ENCODE measurements at places on chromosomes 5 and 9. TPM values are rescaled to one million over a fixed set of nuclear protein-coding genes. Genes with fewer than 3 reads are reported as not detected.

GRCh38 chr9:137138058-137138721 is 764 bp upstream of the GRIN1 start:
- no peaks in the 10 kb centered on the region for H3K36me3 ChIP-seq
- H3K27me3 ChIP-seq, result no peaks in the 10 kb centered on the region
- no peak overlapping the region for H3K4me3 ChIP-seq
- H3K4me1 ChIP-seq, result no peaks in the 10 kb centered on the region

- DNase-seq, result no peak
- H3K4me3 ChIP-seq, result no peak overlapping the region
- H3K4me1 ChIP-seq, result no peaks in the 10 kb centered on the region
- H3K27ac ChIP-seq, result no peak overlapping the region
- no peaks in the 10 kb centered on the region for H3K27me3 ChIP-seq
- no peaks in the 10 kb centered on the region for H3K36me3 ChIP-seq
These were observed 7.9 kb downstream of the KCNIP1 start for GRCh38 chr5:170511551-170512258.

NUTM2G gene
- total RNA-seq, result not detected

DNA sequence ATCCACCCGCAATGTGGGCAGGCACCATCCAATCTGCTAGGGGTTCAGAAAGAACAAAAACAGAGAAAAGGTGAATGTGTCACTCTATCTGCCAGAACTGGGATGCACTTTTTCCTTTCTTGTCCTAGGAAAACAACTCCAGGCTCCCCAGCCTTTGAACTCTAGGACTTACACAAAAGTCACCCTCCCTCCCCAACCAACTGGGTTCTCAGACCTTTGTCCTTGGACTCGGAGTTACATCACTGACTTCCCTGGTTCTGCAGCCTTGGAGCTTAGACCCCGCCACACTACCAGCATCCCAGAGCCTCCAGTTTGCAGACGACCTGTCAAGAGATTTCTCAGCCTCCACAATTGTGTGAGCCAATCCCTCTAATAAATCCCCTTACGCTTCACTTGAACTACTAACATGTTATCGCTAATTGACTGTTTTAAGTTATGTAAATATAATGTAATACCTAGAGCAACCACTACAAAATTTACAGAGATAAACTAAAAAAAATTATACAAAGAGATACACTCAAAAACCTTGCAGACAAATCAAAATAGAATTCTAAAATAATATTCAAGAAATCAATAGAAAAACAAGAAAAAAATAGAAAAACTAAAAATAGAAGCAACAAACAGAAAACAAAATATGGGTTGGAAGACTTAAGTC is 5.3 kb upstream of the UBLCP1 start:
- H3K27ac ChIP-seq, result no peak overlapping the region
- no peaks in the 10 kb centered on the region for H3K27me3 ChIP-seq
- H3K36me3 ChIP-seq, result no peaks in the 10 kb centered on the region
- H3K4me1 ChIP-seq, result no peaks in the 10 kb centered on the region

DNA sequence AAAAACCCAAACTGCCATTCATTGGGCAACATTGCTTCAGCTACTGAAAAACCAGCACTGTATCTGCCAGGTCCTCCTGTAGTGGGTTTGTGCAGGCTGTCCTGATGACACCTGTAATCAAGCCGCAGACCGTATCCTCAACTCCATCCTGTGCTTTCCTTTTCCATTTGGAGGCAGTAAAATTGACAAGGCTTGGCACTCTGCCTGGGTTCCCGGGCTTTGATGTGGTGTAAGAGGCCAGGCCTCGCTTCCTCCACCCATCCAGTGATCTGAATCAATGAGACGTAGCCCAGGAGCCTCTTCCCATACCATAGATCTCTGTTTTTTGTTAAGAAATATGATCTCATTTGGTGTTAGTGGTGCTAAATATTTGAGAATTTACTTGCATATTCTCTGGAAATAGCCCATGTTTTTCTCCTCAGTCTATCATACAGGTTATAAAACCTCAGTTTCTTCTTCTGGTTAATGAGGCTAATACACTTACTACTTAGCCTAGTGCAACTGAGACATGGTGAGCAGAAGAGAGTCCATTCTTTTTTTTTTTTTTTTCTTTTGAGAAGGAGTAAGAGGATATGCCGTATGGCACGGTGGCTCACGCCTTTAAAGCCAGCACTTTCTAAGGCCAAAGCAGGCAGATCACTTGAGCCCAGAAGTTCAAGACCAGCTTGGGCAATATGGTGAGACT is 34.8 kb downstream of the LSM11 start:
- H3K4me3 ChIP-seq, result no peak overlapping the region
- H3K36me3 ChIP-seq, result no peaks in the 10 kb centered on the region
- no peaks in the 10 kb centered on the region for H3K4me1 ChIP-seq
- no peak overlapping the region for H3K27ac ChIP-seq

- no peaks in the 10 kb centered on the region for H3K4me1 ChIP-seq
- no peaks in the 10 kb centered on the region for H3K27me3 ChIP-seq
- H3K36me3 ChIP-seq, result no peaks in the 10 kb centered on the region
These were observed at the start of gene PCDHGA3 for GRCh38 chr5:141343242-141343952. PCDHGA3 (plus strand) TSS chr5:141343829; CDS start chr5:141344034, 205 bp downstream.

- H3K36me3 ChIP-seq, result no peaks in the 10 kb centered on the region
- no peak overlapping the region for H3K4me3 ChIP-seq
- no peak overlapping the region for H3K27ac ChIP-seq
- DNase-seq, result no peak
These were observed 415.8 kb downstream of the SPATA31D1 start for GRCh38 chr9:82404196-82404870.

PCDHB15 gene
- 2.4 TPM for total RNA-seq

DNA sequence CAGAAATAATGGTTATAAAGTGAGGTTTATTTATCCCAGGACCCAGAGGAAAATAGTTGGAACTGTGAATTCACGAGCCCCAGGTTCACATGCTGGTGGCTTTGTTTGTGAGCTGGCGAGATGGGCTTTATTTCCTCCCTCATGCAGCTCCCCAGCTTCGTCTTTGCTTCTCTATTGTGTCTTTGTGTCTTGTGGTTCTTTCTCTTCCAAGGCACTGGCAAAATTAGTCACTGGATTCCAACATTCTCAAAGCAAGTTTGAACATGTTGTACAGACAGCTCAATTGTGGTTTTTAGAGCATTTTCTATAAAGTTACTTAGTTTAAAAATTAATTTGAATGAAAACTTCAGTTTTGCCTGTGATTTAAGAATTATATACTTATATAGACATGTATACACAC is 7.2 kb downstream of the NDUFS6 start:
- no peak overlapping the region for H3K4me3 ChIP-seq
- H3K27me3 ChIP-seq, result no peaks in the 10 kb centered on the region
- H3K4me1 ChIP-seq, result no peaks in the 10 kb centered on the region
- no peak overlapping the region for H3K27ac ChIP-seq

DNA sequence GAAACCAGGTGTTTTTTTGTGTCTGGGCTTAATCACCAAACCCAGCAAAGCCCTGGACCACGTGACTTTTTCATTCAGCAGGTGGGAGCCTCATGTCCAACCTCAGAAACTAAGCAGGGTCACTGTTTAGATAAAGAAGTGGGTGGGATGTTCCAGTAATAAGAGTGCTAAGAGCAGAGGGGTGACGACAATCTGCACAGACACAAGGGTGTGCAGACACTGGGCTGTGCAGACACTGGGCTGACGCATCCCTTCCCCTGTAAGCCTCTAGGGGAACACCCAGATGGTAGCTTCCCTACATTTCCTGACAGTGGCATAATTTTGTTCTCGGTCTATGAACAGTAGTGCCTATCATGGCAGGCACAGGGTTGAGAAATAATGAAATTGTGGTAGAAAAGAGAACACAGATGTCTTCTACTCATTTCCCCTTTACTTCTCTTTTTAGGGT is 85.1 kb downstream of the SAXO1 start:
- no peak for DNase-seq
- no peak overlapping the region for H3K27ac ChIP-seq
- H3K36me3 ChIP-seq, result no peaks in the 10 kb centered on the region

- no peaks in the 10 kb centered on the region for H3K36me3 ChIP-seq
- DNase-seq, result no peak
- H3K4me1 ChIP-seq, result no peaks in the 10 kb centered on the region
- H3K27ac ChIP-seq, result no peak overlapping the region
These were observed 527.3 kb downstream of the MTRR start for GRCh38 chr5:8396246-8396645.

- H3K27ac ChIP-seq, result no peak overlapping the region
- no peaks in the 10 kb centered on the region for H3K27me3 ChIP-seq
- H3K36me3 ChIP-seq, result no peaks in the 10 kb centered on the region
- no peak overlapping the region for H3K4me3 ChIP-seq
- no peak for DNase-seq
- H3K4me1 ChIP-seq, result peaks cover 5% of the 10 kb centered on the region
These were observed 22.3 kb upstream of the TMEM250 start for GRCh38 chr9:136140966-136141365.

- no peak for DNase-seq
- H3K4me1 ChIP-seq, result no peaks in the 10 kb centered on the region
- no peaks in the 10 kb centered on the region for H3K27me3 ChIP-seq
- no peaks in the 10 kb centered on the region for H3K36me3 ChIP-seq
- H3K4me3 ChIP-seq, result no peak overlapping the region
These were observed 1247.5 kb upstream of the C9orf72 start for GRCh38 chr9:28820741-28821140.

FAM163B gene
- not detected for total RNA-seq

LCN9 gene
- not detected for total RNA-seq

CXCL14 gene
- total RNA-seq, result 3.6 TPM

DNA sequence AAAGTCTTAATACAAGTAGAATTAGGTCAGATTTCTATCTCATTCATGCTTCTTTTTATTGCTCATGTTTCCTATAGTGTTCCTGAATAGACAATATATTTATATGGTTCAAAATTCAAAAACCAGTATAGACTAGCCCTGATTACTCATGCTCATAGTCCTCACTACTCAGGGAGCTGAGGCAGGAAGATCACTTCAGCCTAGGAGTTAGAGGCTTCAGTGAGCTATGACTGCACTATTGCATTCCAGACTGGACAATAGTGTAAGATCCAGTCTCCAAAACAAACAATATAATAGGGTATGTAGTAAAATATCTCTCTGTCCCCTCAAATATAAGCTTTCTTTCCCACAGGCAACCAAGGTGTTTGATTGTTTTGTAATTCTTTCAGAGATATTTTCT is 2.4 kb downstream of the ANKRD31 start:
- no peak for DNase-seq
- H3K27me3 ChIP-seq, result no peaks in the 10 kb centered on the region
- no peaks in the 10 kb centered on the region for H3K36me3 ChIP-seq
- no peak overlapping the region for H3K4me3 ChIP-seq

MRPL36 gene
- 16.5 TPM for total RNA-seq

RORB gene
- total RNA-seq, result 0.09 TPM

ZNF462 gene
- 5.8 TPM for total RNA-seq

ZNF608 gene
- total RNA-seq, result 10.0 TPM

TICAM2 gene
- 2.0 TPM for total RNA-seq

DNA sequence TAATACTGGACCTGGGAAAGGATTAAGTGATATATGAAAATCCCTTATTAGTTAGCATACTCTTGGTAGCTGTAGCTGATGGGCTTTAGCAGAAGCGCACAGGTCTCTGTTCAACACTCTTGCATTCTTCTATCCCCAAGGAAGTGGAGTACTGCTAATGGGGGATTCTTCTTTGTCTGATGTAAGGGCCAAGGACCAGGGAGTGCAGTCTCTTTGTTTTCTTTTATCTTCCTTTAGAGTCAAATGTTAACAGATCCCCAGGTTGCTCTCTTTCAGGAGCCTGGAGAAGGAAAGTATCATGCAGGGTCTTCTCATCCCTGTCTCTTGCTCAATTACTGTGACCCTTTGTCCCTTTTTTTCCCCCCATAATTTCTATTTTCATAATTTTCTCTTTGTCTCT is 1146.9 kb upstream of the DMAC1 start:
- H3K27me3 ChIP-seq, result no peaks in the 10 kb centered on the region
- no peaks in the 10 kb centered on the region for H3K36me3 ChIP-seq
- no peak for DNase-seq
- no peak overlapping the region for H3K4me3 ChIP-seq
- no peaks in the 10 kb centered on the region for H3K4me1 ChIP-seq

DNA sequence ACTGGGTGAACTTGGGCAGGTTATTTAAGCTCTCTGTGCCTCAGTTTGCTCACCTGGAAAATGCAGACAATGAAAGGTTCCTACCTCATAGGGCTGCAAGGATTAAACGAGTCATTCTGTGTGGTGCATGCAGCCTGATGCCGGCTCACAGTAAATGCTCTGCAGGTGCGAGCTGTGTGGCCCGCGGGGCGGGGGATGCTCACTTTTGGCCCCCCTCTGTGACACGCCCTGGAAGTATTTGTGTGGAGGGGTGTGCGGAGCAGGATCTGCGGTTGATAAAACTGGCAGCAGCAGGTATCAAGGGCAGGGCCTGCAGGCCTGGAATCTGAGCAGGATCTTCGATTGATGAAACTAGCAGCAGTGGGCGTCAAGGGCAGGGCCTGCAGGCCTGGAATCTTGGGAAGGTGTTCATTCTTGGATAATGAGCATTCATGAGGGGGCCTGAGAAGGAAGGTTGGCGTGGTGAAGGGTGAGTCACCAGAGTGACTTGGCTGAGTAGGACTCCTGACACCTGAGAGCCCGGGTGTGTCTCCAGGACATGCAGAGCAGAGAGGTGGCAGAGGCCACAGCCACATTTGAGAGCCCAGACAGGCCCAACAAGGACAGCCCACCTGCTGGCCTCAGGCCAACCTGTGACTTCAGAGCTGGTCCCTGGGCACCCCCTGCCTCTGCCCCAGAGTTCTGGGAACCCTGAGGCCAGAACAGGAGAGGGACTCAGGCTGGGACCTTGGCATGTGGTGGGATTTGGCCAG is 11.9 kb downstream of the UNC5A start:
- no peak overlapping the region for H3K4me3 ChIP-seq
- no peak for DNase-seq
- no peaks in the 10 kb centered on the region for H3K27me3 ChIP-seq

DNA sequence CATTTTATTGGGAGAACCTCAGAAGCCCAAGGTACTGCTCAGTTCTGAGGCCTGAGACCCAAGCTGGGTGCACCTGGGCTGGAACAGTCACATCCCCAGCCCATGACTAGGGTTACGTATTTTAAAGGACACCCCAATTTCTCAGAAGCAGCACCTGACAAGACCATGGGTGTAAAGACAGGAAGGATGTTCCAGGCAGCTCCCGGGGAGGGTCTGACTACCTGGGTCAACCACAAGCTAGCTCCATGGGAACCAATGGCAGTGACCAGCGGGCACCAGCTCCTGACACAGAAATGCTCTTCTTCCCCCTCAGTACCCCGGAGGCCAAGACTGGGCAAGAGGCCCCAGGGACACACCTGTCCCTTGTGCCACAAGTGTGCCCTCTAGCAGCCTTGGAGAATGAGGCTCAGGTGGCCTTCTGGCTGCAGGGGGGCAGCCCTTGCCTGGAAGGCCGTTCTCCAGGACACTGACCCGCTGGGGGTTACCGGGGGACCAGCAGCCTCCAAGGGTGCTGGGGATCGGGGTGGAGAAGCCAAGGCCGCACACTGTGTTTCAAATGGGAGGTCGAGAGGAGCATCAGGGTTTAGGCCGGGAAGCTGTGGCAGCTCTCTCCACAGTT is 52.6 kb downstream of the IPPK start:
- H3K4me3 ChIP-seq, result no peak overlapping the region
- H3K36me3 ChIP-seq, result peaks cover 8% of the 10 kb centered on the region
- H3K4me1 ChIP-seq, result peaks cover 4% of the 10 kb centered on the region

TMC1 gene
- not detected for total RNA-seq

GRCh38 chr5:32833127-32833526 is 122.0 kb downstream of the NPR3 start:
- H3K4me1 ChIP-seq, result peaks cover 17% of the 10 kb centered on the region
- no peak overlapping the region for H3K27ac ChIP-seq
- H3K27me3 ChIP-seq, result no peaks in the 10 kb centered on the region
- DNase-seq, result no peak
- no peaks in the 10 kb centered on the region for H3K36me3 ChIP-seq
- no peak overlapping the region for H3K4me3 ChIP-seq
